Suppressor macrophage treated with lipopolysaccharide for 1 hour (primary cell): ENCODE measurements at places on chromosomes 12 and 14.

DNA sequence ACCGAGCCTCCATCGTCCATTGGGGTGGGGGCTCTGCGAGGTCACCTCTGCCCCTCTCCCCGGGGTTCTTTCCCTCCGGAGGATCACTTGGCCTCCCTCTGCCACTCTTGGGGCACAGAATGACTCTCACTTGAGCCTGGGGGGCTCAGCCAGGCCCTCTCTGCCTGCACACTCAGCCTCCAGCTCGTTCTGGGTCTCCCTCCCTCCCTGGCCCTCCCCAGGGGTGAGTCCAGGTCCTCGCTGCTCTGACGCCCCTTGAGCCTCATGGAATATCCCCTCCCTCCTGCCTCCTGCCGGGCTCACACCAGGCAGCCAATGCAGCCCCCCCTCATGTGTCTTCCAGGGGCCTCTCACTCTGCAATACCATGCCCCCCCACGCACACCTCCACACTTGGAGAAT is 17.7 kb upstream of the SFSWAP start:
- DNase-seq: no peak

GRCh38 chr12:11702959-11703358 is 53.5 kb downstream of the ETV6 start:
- DNase-seq: no peak

- no peak for DNase-seq
Measured at GRCh38 chr12:13156277-13156676, 40.2 kb upstream of the EMP1 start.

- DNase-seq: no peak
Measured at GRCh38 chr12:110134691-110135411, 10.7 kb downstream of the IFT81 start.

GRCh38 chr12:109807954-109808643 is 25.1 kb downstream of the TRPV4 start:
- no peak for DNase-seq

GRCh38 chr14:89484051-89484844 is 67.2 kb upstream of the FOXN3 start:
- DNase-seq: peak; percentile 76

GRCh38 chr12:64639466-64639865 is 29.2 kb downstream of the RASSF3 start:
- no peak for DNase-seq

DNA sequence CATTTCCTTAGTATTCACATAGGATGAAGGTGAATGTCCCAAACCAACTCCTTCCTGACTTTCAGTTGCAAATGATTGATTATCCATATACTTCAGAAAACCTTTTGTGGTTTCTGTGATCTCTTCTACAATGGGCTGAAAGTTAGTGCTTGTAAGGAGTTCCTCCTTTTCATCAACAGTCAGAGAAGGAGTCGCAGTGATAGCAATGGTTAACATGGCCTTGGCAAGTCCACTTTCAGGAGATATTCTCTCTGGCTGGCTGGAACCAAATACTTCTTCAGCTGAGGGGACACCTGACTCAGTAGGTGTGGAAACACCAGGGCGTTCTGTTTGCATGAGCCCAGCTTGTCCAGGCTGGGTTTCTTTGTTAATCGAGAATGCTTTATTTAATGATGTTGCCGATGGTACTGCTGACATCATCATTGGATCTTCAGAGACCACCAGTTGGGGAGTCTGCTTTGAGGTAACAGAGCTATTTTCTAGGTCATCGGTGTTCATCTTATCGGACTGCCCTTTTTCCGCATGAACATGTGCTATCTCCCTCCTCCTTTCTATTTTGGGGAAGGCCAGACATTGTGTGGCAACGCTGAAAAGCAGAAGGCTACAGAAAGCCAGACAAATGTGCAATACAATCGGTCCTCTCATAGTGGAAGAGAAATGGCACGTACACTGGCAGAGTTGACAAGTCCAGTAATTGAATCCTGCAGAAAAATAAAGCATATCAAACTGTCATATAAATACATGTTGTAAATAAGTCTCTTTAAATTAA is 13.1 kb downstream of the ARMH4 start:
- DNase-seq: peak; percentile 16

DNA sequence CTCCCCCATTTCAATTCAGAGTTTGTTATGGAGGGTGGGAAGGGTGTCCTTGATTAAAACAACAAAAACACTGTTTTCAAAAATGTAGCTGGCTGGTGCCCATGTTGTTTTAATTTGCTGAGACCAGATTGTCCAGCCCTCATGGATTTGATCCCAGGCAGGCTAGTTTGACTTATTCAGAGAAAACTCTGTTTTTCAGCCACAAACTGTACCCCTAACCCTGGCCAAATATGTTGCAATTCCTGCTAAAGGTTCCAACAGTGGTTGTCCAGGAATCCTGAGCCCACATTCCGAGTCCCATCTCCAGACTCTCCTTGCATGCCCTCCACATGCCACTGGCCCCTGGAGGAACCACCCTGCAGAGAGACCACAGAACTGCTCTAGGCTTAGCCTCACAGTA is 36.0 kb downstream of the MAP1LC3B2 start:
- DNase-seq: no peak

DNA sequence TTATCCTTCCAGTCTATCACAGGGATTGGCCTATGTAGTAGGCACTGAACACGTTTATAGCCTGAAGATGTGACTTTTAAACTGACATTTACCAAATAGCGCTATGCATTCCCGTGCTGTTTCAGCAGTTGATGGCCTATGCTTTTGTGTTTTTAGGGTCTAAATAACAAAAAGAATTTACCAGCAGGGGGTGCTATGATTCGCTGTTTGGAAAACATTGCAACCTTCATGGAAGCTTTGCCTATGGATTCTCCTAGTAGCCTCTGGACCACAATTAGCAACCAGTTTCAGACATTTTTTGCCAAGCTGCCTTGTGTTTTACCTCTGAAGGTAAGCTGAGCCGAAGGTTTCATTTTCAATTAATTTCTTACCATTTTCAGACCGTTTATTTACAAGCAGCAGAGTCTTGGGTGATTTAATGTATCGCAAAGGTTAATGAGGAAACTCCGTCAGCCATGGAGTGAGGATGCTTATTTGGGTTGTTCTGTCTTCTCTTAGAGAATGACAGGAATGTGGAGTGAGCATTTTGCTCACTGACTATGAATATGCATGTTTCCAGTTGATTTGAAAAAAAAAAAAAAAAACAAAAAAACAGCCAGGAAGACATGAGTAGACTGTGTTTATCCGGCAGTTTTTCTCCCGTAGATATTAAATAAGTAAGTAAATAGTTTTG is 133.1 kb downstream of the PRIMA1 start:
- DNase-seq: peak; percentile 85

DNA sequence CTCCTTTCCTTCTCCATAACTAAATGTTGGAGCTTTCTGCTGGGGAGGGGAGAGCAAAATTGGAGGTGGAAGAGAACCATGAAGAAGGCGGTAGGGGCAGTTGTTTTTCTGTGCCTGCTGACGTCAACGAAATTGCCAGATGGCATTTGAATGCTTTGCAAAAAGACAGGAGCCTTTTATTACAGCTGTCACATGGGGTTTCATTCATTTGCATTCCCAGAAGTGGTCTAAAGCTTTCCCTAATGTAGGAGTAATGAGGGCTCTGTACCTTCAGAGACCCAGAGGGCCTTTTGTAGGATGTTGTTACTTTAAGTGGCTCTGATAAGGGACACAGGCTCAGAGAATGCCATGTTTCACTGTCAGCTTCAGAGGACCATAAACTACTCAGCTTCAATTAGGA is 107.1 kb upstream of the SLCO1C1 start:
- DNase-seq: no peak

- no peak for DNase-seq
Measured at GRCh38 chr14:101025131-101025530, 121.6 kb upstream of the RTL1 start.
